Gastroesophageal sphincter (tissue), 4 donors: ENCODE measurements at places on chromosomes 2 and 18. TPM values are rescaled to one million over a fixed set of nuclear protein-coding genes. Genes with fewer than 3 reads are reported as not detected.
A peak's percentile ranks its signal among the peaks of the same experiment; 100 is the strongest.

Gene SERPINB4
- total RNA-seq: 23.5 TPM

Gene WDCP
- total RNA-seq: 7.3 TPM

Gene SCN7A
- total RNA-seq: 67.4 TPM

Gene SLC9A2
- not detected for total RNA-seq

Gene PTPRN
- 3.0 TPM for total RNA-seq

Gene PREPL
- 63.7 TPM for total RNA-seq

- no peak for ATAC-seq
Observed at GRCh38 chr2:178296394-178297090, 102.2 kb downstream of the OSBPL6 start.

- no peak for ATAC-seq
Observed at GRCh38 chr2:238027058-238027457, 33.7 kb upstream of the SCLY start.

DNA sequence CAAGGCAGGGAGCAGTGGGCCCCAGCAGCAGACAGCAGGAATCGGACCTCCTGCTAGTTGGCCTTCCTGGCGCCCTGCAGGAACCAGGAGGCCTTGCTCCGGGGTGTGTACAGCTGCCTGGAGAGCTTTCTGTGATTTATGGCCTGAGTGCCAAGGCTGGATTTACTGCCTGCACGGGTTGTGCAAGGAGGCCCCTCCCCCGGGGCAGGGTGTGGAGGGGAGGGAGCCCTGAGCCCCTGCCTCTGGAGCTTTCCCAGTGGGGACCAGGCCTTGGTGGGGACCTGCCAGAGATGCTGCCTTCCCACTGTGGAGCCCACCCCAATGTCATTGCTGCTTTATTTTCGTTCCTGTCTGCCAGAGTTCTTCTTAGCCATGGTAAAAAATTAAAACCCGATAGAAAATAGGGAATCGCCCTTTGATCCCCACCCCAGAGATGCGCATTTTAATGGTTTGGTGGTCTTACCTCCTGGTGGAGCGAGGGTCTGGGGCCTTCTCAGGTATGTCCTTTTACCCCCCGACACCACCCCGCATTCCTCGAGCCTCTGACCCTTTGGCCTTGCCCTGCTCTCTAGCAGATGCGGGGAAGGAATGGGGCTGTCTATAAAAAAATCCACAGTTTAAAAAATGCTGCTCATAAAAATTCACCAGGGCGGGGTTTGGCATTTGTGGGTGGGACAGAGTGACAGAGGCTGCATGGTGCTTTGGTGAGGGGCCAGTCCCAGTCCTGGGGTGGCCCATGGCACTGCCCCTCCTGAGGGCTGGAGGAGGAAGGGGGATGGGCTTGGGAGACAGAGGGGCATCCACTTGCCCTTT, 6.9 kb upstream of the RALB start:
- ATAC-seq: peak; percentile 59

- ATAC-seq: no peak
Observed at GRCh38 chr2:207514451-207514850, 15.3 kb upstream of the CREB1 start.

DNA sequence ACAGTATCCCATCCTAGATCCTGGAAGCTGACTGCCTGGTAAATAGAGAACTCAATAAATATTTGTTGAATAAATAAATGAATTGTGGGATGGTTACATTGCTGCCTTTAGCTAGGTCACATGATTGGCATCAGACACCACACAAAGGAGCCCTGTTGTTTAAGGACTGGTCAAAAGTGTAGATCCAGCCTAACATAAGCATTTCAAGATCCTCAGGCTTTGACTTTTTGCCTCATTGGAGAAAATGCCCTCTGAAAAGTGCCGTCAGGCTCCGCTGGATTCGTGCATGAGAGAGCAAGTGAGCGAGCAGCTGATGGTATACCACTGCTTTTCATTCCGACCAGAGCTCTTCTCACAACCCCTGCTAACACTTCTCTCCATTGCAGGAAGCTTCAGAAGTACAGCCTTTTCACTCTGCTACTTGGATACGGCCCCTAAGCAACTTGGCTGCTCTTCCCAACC, 1.3 kb upstream of the ZNF24 start:
- ATAC-seq: no peak

- no peak for ATAC-seq
Observed at GRCh38 chr2:168729455-168729854, 73.0 kb upstream of the NOSTRIN start.

GRCh38 chr18:44474067-44474411, 206.6 kb upstream of the SETBP1 start:
- ATAC-seq: no peak

DNA sequence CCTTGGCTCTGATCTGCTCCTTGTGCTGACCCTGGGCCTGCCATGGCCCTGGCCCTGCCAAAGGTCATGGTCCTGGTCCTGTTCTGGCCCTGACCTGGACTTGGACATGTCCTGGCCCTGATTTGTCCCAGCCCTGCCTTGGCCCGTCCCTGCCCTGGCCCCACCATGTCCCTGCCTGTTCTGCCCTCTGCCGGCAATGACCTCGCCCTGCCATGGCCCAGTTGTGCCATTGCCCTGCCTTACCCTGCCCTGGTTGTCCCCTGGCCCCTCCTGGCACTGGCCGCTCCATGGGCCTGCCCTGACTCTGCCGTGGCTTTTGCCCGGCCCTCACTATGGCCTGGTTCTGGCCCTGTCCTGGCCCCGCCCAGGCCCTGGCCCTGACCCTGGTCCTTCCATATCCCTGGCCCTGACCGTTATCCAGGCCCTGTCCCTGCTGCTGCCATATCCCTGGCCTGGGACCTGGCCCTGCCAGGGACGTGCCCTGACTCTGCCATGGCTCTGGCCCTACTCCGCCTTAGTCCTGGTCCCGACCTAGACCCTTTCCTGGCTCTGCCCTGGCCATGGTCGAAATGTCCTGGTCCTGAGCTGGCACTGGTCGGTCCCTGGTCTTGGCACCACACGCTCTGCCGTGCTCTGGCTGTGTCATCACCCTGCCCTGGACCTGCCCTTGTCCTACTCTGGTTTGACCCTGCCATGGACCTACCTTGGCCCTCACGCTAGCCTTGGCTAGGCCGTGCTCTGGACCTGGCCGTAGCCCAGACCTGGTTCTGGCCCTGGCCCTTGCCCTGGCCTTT, 6.8 kb upstream of the ANKRD62 start:
- no peak for ATAC-seq

DNA sequence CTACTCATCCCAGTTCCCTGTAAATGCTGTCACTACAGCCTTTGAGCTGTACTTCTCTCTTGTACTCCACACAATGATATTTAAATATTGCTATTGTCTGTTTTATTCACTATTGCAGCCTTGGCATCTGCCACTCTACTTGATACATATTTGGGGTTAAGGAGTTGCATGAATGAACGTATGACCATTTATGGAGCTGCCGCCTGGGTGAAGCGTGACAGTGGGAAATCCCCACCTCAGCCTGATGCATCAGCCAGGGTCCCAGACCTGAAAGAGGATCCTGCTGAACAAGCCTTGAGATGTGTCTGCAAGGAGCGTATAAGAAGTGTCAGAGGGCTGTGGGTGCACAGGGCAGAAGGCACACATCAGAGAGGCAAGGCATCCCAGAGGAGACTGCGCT, 39.1 kb downstream of the MRPL35 start:
- no peak for ATAC-seq

DNA sequence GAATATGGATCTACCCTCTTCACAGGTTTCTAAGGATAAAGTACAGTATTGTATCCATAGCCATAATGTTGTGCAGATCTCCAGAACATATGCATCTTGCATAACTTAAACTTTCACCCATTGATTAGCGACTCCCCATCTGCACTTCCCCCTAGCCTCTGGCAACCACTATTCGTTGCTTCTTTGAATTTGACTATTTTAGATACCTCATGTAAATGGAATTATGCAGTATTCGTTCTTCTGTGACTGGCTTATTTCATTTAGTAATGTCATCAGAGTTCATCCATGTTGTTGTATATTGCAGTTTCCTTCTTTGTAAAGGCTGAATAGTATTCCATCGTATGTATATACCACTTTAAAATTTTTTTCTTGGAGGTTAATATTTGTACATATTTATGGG, 128.9 kb downstream of the SMAD7 start:
- ATAC-seq: no peak

GRCh38 chr2:113207021-113207420, 33.2 kb downstream of the PSD4 start:
- no peak for ATAC-seq

GRCh38 chr2:109660046-109660860, 46.1 kb downstream of the SOWAHC start:
- ATAC-seq: no peak

DNA sequence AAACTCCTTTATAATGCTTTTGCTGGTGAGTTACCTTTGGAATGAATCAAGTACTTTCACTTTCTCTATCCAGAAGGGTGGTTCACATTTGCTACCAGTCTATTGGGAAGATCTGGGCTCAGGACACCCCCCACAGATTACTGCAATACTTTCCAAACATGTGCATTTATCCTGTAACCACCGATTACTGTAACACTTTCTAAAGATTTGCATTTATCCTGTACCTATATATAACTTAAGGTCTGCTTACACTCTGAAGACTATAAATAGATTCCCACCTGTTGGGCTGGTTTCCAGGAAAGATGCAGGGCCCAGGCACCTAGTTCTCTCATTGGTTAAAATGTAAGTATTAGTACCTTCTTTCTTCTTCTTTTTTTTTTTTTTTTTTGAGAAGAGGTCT, 113.0 kb upstream of the NEDD4L start:
- no peak for ATAC-seq

DNA sequence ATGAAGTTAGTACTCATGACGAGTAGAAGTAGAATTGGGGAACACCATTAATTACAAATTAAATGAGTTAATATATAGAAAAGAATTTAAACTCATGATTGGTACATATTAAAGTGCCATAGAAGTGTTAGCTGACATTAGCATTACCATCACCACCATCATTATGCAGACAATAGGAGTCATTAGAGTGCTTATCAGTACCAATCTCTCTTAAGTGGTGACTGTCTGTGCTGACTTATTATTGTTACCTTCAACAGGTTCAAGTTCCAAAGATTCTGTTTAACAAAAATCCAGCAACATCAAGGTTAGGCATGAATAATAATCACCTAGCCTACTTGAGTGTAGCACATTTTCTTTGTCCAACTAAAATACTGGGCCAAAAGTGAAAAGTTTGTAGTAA, 108.8 kb upstream of the MAPRE2 start:
- no peak for ATAC-seq

DNA sequence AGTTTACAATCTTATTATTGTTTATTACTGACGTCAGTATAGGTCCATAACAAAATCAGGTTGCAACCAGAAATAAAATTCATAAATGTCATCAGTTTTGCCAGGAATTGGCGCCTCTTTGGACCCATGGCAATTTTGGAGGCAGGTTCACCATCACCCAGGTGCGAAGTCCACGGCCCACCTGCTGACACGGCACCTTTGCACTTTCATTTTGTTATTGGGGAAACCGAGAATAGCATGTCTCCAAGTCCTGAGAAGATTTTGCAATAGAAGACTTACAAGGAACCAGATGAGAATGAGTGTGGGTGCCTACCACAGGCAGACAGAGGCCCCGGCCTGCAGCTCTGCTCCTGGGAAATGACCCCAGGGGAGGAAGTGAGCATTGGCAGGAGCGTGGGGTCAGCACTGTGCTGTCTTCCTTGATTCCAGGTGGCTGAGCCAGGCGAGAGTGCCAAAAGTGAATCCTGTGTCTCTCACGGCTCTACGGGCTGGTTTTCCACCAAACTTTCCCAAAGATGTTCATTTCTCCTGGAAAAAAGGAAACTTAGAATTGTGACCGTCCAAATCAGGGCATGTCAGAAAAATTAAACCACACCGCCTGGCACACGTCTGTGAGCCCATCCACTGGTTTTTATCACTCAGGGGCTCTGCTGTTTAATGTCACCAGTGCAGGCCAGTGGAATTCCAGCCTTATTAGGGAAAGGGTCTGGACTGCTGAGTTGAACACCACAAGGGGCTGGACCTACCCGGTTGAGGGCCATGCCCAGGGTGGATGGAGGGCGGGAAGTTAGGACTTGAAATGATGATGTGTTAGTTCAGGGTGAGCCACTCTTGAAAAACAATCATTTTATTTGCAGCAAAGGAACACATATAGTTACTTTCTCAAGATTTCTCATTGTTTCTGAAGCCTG, 96.5 kb downstream of the PTGR3 start:
- no peak for ATAC-seq

GRCh38 chr2:113198048-113198789, 24.4 kb downstream of the PSD4 start:
- ATAC-seq: no peak

GRCh38 chr2:20352230-20352578, 1.6 kb upstream of the PUM2 start:
- ATAC-seq: no peak
